GOT3 (cell line): ENCODE measurements at places on chromosomes 12 and 14.

DNA sequence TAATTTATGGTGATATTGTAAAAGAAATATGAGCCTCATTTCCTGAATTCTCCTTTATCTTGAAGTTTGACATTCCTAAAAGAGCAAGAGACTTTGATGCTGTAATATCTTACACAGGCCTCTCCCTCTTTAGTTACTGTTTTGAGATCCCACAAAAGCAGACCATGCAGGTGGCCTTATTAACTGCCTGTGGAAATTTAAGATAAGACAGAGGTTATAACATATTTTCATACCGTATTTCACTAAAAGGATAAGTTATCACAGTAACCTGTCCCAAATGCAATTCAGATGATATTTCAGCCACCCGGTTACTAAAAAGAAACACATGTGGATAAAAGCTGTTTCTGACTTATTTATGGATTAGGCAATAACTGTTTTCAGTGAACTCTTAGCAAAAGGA is 150.1 kb downstream of the NAV3 start:
- no peak for DNase-seq

DNA sequence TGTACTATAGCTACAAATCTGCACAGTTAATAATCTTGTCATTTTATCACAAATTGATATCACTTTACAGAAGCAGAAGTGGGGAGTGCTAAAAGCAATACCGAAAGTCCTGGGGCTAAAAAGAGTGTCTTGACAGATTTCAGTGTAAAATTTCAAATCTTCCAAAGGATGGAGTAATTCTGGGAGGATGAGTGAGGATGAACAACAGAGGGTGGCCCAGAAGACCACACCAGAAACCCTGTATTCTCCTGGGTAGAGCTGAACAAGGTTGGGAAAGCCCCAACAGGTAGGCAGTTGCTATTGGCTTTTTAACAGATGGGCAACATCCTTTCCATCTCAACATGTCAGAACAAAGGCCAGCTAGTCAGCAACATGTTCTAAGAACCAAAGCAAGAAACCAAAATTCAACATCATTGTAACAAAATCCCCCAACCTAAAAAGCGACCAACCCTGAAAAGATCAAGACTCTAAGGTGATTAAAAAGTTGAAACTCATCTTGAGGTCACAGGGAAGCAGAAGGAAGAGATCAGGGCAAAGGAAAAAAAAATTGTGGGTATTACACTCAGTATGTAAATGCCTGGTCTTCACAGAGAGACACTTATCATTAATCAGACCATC is 38.8 kb downstream of the CBX5 start:
- no peak for DNase-seq

- DNase-seq: no peak
These were observed 122.9 kb upstream of the ATP2B1 start for GRCh38 chr12:89831310-89832095.

DNA sequence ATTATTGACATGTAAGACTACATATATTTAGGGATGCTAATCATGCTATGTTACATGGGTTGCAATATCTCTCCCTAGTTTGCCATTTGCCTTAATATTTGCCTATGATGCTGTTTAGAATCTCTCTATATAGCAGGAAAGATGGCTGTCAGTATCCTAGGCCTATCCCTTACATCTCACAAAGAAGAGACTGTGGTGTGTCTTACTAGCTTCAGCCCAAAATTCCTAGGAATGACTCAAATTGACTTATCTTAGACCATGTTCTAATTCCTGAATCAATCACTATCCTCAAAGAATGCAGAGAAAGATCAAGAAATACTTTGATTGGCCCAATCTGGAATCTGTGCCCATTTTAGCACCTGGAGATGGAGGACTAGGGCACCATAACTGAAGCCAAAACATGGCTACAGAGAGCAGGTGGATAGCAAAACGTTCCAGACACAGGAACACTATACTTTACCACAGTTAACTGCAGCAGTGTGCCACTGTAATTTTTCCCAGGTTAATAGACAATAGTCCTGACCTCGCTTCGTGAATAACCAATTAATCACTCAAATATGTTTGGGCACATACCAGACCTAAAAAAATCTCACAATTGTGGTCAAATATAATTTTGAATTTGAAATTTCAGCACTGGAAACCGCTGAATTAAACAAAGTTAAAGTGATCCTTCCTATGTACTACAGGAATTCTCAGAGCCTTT is 32.7 kb upstream of the GLIPR1 start:
- no peak for DNase-seq

GRCh38 chr14:22973217-22974032 is 8.9 kb downstream of the AJUBA start:
- no peak for DNase-seq

- no peak for DNase-seq
These were observed 86.0 kb upstream of the OTX2 start for GRCh38 chr14:56896231-56896630.

GRCh38 chr12:89353188-89353822 is 1.0 kb upstream of the DUSP6 start:
- DNase-seq: no peak
